Kidney epithelial cell (primary cell): ENCODE measurements at places on chromosomes 1 and 21. TPM values are rescaled to one million over a fixed set of nuclear protein-coding genes. Genes with fewer than 3 reads are reported as not detected.

The TAL1 gene
- total RNA-seq, result 0.71 and 0.75 TPM in 2 replicates

The SYPL2 gene
- total RNA-seq, result 0.14 and 1.2 TPM in 2 replicates

DNA sequence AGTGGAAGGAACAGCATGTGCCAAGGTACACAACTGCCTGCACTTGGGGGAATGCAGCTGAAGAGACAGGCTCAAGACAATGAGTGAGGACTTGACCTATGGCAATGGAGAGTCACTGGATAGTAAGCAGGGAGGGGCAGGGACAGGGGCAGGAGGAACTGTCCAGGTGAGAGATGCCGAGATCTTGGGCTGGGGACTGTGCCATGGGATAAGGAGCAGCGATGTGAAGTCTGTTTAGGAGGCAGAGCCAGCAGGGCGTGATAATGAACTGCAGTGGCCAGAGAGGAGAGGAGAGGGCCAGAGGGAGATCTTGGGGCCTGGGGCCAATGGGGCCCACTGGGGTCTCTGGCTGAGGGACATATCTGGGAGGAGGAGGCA is 17.8 kb upstream of the EPB41 start:
- DNase-seq, result no peak

GRCh38 chr1:39131940-39132339 is 72.6 kb upstream of the MACF1 start:
- no peak for DNase-seq

DNA sequence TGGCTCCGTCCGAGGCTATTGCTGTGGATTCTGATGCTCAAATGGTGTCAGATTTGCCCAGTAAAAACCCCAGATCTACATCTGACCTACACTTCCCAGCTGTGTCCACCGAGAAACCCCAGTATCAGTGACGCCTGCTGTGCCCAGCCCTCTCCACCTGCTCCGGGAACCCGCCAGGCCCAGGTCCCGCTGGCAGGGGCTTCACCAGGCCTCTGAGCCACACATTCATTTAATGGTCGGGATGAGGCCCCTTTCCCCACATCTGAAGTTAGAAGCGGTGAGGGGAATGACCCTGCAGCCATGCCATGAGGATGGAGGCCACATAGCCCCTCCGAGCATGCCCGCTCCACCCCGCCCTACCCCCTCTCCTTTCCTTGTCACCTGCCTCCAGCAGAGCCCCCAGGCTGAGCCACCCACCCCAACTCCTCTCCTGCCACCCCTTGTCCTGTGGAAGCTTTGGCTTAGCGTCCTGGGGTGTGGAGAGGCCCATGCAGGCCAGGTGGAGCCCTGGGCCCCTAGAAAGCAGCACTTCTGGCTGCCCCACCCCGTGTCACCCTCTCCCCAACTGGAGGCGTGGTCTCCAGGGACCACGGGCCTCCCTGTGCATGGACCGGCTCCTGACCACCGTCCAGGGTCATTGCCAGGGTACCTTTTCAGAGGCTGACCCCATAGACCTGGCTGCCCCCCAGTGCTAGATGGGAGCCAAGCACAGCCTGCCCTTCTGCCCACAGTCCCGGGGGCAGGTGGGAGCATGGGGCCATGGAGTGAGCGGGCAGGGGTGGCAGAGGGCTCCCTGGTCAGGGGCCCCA is 8.0 kb downstream of the TNFRSF14 start:
- no peak for DNase-seq

The LINGO4 gene
- total RNA-seq, result not detected in 2 replicates

DNA sequence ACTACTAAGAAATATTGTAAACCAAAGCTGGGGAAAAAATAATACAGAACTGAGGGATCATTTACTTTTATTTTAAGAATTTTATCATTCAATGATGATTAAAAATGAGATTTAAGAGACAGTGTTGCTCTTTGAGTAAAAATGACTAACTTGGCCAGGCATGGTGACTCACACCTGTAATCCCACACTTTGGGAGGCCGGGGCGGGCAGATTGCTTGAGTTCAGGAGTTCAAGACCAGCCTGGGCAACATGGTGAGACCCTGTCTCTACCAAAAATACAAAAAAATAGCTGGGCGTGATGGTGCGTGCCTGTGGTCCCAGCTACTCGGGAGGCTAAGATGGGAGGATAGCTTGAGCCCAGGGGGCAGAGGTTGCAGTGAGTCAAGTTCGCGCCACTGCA is 21.8 kb upstream of the PLEKHO1 start:
- no peak for DNase-seq

- no peak for DNase-seq
Measured at GRCh38 chr21:45829668-45830067, 151.9 kb upstream of the COL6A1 start.

The PAQR7 gene
- total RNA-seq, result 8.7 and 11.9 TPM in 2 replicates

DNA sequence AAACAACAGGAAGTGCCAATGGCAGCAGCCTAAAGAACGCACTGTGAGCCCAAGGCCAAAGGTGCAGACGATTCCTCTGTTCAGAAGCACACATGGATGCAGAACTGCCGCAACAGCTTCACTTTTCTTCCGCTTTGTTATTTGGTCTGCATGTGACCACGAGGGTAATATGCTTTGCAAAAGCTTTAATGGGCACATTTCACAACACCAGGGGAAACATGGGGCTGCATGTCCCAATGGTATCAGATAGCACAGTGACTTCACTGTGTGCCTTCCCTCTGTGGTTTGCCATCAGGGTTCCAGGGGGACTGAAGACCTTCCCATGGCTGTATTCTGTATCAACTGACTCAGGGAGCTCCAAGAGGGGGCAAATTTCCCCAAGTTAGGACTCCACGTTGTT is 28.3 kb downstream of the THAP3 start:
- DNase-seq, result no peak

DNA sequence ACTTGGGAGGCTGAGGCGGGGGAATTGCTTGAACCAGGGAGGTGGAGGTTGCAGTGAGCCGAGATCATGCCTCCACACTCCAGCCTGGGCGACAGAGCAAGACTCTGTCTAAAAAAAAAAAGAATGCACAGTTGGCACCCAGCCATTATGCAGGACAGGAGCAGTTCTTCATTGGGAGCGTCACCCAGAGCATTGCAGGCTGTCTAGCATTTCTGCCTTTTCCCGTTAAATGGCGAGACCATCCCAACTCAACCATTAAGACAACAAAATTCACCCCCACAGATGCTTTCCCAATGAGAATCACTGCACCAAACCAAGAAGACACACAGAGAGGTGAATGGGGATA is 105.8 kb downstream of the EDEM3 start:
- DNase-seq, result no peak

- no peak for DNase-seq
Measured at GRCh38 chr1:203268901-203269653, 36.2 kb upstream of the BTG2 start.

- DNase-seq, result no peak
Measured at GRCh38 chr21:8993284-8993942, 1528.0 kb upstream of the TPTE start.

DNA sequence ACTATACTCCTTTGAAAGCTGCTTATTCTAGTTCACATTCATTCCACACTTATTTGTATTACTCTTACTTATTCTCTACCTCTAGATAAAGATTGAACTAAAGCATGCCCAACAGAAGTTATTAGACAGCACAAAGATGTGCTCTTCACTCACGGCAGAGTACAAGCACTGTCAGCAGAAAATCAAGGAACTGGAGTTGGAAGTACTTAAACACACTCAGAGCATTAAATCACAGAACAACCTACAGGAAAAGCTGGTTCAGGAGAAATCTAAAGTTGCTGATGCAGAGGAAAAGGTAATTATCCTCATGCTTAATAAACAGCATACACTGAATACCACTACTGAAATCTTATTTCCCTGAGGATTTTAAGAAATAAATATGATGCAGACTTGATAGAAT is 81.3 kb upstream of the PPIH start:
- DNase-seq, result no peak

The GPA33 gene
- not detected in 2 replicates for total RNA-seq

The ZSCAN20 gene
- total RNA-seq, result 7.1 and 9.2 TPM in 2 replicates

The C1orf185 gene
- not detected in 2 replicates for total RNA-seq

GRCh38 chr1:16017461-16018303 is at the start of gene HSPB7:
Gene HSPB7 (minus strand): TSS chr1:16018043. CDS start chr1:16017963, 80 bp downstream.
- no peak for DNase-seq

DNA sequence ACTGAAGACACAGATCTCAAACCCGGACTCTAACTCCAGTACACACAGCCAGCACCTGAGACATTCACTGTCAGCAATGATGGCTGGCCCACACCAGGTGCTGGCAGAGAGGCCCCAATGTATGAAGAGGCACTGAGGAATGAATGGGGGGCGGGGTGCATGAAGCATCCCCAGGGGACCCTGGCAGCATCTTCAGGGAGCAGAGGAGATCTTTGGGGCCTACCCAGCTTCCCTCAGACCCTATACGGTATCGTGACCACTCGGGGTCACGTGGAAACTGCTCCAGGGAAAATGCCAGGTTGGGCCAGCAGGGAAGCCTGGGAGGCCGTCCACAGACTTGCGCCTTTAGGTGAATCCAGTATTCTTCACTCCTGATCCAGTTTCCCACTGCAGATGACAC is 84.3 kb downstream of the NPHP4 start:
- DNase-seq, result no peak

- no peak for DNase-seq
Measured at GRCh38 chr1:209076688-209077087, 506.8 kb upstream of the CAMK1G start.

The MCM3AP gene
- 63.7 and 81.6 TPM in 2 replicates for total RNA-seq

DNA sequence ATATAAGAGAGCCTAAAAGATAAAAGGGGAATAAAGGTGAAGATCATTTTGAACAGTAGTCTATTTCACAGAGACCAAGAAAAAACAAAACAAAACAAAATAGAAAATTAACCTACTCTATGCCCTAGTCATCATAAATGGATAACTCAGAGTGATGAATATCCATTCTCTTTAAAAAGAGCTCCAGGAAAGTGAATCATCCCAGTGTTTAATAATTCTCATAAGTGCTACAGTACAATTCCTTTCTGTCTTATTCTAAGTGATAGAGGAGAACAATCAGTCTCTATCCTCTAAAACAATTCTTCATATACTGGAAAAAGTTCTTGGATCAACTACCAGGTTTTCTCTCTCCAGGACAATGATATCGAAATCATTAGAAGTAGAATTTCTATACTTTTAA is 45.8 kb downstream of the GDAP2 start:
- no peak for DNase-seq

- DNase-seq, result no peak
Measured at GRCh38 chr1:4203501-4203900, 303.4 kb upstream of the C1orf174 start.
